ENCODE measurements at places on chromosomes 16 and 17.

GRCh38 chr17:80270104-80270503, 9.5 kb downstream of the RNF213 start:
- no peak for DNase-seq

DNA sequence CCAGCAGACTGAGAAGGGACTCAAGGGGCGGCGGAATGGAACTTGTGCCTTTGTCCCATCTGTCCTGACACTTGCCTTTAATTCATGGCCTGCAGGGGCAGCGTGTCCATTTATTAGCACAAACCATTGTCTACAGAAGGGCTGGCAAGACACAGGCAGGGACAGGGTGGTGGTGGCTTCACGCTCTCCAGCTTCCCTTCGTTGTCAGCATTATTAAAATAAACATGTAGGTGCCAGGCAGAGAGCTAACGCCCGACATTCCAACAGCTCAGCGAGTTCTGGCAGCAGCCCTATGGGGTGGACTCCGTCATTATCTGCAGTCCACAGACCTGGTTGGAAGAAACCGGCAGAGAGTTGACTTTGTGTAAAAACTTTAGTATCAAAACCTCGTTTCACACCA, 16.3 kb downstream of the DNAI2 start:
- no peak for DNase-seq

DNA sequence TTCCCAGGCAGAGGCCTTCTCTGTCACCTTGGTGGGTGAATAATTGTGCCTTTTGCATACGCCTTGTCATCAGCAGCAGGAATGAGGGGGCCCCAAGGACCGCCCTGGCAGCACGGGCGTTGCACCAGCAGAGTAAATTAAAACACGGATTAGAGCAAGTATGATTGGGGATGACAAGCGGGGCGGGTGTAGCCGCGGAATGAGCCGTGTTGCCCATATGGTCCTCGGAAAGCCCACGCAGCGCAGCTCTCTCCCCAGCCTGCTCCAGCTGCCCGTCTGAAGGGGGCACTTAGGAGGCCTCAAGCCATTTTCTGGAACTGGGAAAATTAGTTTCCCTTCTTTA, 299.4 kb upstream of the IRX3 start:
- no peak for DNase-seq

- DNase-seq: no peak
Measured at GRCh38 chr16:21283521-21284289, 5.6 kb upstream of the CRYM start.

GRCh38 chr16:84266451-84266850, 26.6 kb upstream of the KCNG4 start:
- no peak for DNase-seq

DNA sequence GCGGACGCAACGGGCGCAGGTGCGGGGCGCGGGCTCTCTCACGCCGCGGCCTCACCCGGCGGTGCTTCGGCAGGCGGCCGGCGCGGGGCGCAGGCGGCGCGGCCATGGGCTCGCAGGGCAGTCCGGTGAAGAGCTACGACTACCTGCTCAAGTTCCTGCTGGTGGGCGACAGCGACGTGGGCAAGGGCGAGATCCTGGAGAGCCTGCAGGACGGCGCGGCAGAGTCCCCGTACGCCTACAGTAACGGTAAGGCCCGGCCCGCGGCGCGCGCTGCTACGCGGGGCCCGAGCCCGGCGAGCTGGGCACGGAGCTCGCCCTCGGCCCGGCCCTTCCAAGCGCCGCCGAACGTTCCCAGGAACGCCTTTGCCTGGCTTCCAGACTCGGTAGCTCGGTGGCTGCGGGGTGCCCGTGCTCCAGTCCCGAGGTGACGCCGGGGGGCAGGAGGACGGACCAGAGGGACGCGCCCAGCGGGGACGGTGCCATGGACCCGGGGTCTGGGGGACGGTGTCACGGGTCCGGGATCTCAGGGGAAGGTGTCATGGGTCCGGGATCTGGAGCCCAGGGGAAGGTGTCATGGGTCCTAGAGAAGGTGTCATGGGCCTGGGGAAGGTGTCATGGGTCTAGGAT, 435 bp downstream of the RAB40C start:
- no peak for DNase-seq

GRCh38 chr17:31074772-31075555, 19.8 kb upstream of the NF1 start:
- DNase-seq: no peak

DNA sequence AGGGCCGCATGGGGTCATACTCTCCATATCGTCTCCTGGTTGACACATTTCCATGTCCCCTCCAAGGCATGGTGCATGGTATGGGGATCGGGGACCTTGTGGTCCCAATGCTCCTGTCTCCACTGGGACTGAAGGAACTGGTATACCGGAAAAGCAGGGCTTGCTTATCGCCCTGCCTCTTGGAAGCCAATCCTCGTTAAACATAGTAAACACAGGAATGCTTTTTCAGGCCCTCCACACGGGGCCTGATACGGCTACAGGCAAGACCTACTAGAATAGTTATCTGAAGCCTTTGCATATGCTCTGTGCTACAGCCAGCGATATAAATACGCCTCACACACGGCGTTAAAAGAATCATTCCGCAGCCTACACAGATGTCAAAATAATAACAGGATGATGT, 159.5 kb downstream of the SHISA9 start:
- DNase-seq: no peak

DNA sequence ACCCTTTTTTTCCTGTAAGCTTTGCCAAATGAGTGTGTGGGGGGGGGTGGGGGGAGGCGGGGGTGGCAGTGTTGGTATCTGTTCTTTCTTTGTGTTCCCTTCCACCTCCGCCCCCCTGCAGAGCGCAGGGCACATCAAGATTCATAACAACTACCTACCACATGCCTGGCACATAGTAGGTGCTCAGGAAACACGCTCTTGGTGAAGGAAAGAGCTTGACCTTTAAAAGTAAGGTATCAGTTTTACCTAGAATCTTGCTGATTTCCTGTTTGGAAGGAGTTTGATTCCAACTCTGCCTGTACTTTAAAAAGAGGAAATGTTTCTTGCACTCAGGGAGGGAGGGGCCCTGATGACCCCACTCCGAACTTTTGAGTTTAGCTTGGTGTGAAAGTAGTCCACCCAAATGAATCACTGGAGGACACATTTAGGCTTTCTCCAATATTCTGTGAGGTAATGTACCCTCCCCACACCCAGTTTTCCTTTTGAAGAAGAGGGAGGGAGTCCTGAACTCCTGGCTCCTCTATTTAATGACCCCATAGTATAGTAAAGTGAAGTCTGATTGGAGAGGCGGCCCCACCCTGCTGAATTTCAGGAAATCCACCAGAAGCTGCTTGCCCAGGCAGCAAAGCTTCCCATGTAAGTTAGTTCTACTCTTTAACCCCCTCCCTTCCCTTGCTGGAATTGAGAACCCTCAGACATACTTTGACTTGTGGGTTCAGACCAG, 560 bp upstream of the FAM20A start:
- no peak for DNase-seq

DNA sequence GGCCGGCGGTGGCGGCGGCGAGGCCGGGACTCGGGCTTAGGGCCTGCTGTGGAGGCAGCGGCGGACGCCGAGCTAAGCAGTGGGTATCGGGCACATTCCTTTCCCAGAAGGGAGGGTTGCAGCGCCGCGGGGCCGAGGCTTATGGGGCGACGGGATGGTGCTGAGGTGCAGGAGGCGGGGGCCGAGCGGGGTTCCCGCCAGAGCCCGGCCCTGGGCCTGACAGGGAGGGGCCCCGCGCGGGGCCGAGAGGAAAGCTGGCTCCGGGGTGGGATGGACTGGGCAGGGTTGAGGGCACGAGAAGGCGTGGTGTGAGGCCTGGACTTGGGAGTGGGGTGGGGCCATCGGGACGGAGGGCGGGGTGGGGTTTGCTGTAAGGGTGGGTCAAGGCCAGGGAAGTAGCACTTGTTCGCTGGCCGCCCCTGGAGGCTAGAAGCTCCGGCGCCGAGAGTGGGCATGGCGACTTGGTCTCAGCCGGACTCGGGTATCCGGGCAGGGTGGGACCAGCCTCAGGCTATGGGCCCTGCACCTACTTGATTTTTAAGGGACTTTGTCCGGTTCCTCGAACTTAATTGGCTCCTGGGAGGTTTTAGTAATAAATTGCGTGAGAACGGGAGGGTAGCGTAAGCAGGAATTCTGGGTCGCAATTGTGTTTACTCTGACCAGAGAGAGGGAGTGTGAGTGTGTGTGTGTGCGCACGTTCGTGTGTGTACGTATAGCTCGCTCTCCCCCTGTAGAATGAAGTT, 396 bp downstream of the NFE2L1 start:
- no peak for DNase-seq

DNA sequence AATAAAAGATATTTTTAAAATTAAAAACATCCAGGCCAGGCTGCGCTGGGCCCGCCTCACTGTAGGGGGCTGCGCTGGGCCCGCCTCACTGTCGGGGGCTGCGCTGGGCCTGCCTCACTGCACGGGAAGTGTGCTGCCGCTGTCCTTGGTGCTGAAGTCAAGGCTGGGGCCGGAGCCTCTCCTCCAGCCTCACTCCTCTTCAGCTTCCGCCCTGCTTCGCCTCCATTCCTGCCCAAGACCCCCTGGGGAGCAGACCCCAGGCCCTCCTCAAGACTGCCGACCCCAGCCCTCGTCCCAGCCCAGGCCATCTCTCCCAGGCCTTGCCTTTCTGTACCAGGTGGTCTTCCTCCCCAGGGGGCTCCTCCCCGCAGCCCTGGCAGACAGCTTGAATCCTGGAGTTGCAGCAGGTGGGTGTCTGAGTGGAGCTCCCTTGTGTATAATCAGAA, 26.2 kb downstream of the ENDOV start:
- DNase-seq: no peak

DNA sequence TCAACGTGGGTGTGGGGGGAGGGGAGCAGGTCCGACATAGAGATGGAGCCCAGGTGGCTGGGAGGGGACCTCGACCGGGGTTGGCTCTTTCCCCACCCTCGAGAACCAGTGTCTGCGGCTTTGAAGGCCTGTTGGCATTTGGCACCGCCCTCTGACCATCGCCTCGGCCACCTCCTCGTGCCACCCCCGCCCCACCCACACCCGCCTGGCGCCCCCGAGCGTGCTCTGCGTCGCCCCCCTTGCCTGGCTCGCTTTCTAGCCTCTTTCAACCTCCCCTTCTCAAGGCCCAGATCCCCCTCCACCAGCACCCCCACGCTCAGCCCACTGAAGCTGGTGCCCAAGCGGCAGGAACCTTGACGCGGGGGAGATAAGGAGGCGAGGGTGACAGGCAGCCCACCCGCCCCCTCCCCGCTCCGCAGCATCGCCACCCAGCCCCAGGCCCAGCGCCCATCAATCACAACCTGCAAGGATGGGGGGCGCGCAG, 619 bp downstream of the CACNB1 start:
- no peak for DNase-seq

GRCh38 chr16:56275076-56275475, 83.8 kb downstream of the GNAO1 start:
- DNase-seq: no peak

GRCh38 chr17:44102849-44103622, 20.4 kb downstream of the HDAC5 start:
- DNase-seq: no peak
